HEK293T (cell line): ENCODE measurements at places on chromosomes 3 and 15.

- no peak for DNase-seq
Measured at GRCh38 chr15:39075311-39075710, 505.6 kb upstream of the THBS1 start.

DNA sequence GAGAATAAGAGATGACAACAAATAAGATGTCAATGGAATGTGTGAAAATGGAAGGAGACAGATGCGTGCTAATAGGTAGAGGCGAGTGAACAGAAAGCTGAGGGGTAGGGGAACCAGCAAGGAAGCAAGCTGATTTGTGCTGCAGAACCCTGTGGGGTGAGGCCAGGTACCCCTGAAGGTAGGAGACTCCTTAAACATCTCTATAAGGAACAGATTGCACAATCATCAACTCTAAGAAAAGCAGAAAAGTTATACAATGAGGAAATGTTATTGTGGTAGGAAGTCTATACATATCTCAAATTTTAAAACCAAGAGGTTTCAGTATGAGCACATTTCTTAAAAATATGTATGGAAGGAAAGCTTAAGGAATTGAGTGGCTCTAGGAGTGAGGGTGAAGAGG is 315.0 kb upstream of the TPM1 start:
- no peak for DNase-seq

DNA sequence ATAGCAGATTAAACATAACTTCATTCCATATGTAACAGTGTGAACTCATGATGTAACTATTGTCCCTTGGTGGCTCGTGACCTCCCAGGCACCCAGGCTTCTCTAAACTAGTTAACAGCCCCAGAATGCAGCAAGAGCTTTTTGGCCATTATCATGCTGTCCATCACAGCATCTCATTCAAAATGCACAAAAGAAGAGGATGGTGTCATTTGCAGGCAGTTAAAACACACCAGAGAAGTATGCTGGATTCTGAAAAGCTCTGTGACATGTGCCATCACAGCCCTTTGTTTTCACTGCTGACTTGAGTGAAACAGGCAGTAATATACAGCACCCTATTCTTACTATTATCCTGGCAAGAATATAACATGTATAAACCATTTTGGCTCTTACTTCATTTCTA is 117.6 kb upstream of the CHMP2B start:
- no peak for DNase-seq

- DNase-seq = no peak
Measured at GRCh38 chr3:181709537-181710279, 2.0 kb upstream of the SOX2 start.

- no peak for DNase-seq
Measured at GRCh38 chr3:130459944-130460343, 57.0 kb upstream of the COL6A6 start.
